ENCODE measurements at places on chromosomes 7 and 10.

DNA sequence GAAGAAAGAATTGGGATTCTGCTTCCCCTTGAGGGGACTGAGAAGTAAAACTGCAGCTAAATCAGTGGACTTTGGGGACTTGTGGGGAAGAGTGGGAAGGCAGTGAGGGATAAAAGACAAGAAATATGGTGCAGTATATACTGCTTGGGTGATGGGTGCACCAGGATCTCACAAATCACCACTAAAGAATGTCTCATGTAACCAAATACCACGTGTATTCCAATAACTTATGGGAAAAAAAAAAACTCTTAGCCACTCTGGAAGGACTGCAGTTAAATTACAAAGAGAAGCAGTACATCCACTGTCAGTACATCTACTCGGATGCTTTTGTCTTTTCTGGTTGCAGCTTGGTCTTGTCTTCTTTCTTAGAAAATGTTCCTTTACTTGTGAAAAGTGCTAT lies 27.4 kb upstream of the GOT1 start:
- no peak for DNase-seq

DNA sequence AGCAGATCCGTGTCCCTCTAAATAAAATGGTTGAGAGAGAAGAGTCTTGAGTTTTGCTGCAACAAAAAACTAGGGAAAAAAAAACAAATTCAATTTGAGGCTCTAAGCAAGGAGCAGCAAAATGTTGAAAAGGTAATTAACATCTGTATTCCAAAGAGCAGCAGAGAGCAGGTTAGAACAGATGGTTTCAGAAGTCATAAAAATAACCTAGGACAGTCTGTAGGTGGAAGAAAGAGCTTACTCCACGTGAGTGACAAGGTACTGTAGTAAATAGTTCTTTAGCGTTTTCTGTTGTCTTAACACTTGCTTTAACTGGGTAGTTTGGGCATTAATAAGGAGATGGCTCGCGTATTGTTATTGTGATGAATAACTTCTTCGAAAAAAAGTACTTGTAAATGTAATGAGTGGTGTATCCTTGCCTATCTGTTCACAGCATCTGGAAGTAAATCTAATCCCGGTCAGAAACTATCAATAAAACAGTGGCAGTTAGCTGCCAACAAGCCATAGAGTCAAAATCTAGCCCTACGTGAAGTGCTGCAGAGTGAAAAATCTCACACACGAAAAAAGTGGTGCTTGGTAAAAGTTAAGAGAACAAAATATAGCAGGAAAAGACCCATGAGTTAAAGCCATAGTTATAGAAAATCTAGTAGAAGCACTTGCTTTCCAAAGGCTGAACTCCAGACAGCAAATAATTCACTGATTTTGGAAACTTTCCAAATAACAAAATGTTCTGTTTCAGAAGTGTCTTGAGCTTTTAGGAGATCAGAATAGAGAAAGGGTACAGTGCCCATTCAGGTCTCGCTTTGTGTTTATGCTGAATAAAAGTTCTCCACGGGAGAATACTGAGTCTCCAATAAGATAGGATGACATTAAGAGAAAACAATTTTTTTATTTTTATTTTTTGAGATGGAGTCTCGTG lies 49.3 kb upstream of the PARD3 start:
- no peak for DNase-seq

DNA sequence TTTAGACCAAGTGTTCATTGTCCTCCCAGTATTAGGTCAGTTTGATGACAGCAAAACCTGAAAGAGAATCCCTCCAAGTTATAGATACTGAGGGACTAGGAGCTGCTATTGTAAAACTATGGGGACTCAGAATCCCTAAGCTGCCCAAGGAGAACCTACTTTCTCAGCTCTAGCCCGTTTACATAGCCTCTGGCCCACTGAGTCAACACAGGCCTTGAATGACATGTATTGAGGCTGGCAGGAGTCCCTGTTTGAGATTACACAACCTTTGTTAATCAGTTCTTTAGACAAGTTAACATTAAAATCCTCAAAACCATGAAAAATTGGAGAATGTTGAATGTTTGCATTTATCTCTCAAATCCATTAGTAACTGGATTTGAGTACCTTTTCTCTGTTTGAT lies 1079.0 kb downstream of the KCNMA1 start:
- no peak for DNase-seq

DNA sequence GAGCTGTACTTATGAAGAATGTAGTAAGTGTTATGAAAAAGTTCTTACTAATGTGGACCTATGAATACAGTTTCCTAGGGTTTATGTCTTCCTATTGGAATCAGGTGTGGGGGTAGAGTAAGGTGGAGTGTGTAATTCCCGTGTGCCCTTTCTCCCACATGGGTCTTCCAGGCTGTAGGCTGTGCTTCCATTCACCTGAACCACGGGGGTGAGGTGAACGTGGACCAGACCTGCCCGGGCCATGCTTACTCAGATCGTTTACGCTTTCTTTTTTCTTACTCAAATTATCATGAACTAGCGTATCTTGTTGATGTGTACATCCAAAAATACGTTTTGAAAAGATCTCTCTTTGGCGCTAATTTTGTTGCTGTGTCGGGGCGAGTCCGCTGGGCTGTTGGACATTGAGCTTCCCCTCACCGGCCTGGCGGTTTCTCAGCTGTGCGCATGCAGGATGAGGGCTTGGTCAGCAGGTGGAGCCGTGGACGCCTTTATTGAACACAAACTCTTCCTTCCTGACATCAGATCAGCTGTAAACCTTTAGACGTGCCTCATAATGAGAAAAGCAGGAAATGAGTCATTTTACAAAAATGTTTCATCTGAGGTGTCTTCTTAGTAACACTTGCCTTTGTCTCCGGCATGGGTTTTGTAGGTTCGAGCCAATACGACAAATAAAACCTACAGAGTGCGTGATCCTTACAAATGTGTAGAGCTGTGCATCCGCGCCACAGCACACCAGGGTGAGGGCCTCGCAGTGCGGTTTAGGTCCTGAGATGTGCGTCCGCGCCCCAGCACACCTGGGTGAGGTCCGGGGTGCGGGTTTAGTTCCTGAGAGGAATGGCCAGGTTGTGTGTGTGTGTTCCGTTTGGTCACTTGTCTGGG lies 53.8 kb downstream of the WDR37 start:
- DNase-seq, result peak; percentile 50
